ENCODE measurements at places on chromosomes 5 and 9. TPM values are rescaled to one million over a fixed set of nuclear protein-coding genes. Genes with fewer than 3 reads are reported as not detected.

DNA sequence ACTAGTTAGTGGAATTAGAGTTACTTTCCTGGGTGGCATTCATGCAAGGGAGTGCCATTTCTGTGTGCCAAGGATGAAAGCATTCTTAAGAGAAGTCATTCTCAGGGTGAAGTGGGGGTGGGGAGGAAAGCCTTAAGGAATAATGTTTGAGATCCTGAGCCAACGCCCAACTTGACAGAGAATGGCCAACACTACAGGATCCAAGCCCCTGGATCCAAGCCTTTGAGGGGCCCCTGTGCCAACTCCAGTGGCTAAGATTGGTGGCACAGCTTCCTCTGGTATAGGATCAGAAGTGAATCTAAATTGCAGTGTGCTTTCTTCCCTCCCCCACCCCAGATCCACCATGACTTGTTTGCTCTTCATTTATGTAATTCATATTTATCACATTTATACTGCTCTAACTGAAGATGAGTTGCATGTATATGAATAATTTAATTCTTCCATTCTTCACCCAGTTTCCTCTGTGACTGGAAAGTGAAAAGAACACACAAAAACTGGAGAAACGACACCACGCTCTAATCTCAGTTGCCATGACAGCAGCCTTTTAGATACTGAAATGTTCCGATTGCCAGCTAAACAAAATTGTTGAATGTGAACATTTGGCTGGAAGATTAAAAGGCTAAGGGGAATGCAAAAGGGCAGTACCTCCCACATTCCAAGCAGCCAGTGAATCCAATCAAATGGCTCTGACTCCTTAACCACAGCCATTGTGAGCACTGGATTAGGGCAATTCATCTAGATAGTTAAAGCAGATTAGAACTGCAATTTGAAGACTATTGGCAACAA lies 4.5 kb downstream of the ZNF608 start:
- ATAC-seq = peak; percentile 46

DNA sequence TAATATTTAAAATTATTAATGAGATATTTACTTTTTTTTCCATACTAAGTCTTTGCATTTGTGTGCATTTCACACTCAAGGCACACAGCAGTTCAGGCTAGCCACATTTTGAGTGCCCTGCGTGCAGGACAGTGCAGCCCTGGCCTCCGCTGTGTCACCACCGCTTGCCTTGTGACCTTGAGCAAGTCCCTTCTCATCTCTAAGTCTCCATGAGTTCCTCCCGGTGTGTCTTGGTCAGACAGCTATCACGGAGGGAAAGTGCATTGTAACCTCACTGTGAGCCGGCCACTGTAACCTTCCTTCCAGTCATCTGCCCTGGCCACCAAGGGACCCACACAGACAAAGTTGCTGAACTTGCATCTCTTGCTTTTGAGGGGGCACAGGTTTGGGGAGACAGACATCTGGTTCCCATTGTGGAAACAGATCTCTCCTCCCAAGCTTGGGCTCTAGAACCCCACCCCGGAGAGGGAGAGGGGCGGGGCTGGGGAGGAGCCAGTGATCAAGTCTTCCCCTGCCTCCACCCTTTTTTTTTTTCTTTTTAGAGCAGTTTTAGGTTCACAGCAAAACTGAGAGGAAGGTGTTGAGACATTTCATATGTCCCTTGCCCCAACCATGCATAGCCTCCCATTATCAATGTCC lies 96.8 kb downstream of the C9orf50 start:
- ATAC-seq = peak; percentile 19

The DAPK1 gene
- total RNA-seq = 52.9 TPM

DNA sequence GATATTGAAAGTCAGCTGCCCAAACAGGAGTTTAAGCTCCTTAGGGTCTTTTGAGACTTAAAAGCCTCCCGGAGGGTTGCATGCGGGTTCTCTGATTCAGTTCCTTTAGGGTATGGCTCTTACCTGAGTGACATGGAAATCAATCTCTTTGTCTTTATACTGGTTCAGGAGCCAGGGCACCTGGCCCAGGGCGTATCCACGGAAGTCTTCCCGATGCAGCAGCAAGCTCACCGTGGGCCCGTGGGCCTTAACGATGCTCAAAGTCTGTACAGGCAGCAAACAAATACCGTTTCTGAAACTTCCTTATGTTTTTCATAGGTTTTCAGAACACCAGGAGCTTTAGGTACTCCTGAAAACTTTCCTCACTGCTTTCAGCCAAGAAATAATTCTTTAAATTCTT lies 13.2 kb downstream of the MROH2B start:
- ATAC-seq = no peak

GRCh38 chr5:136296846-136297245 lies 68.5 kb downstream of the TRPC7 start:
- no peak for ATAC-seq

- no peak for ATAC-seq
Measured at GRCh38 chr9:99623780-99624364, 197.8 kb upstream of the NR4A3 start.

DNA sequence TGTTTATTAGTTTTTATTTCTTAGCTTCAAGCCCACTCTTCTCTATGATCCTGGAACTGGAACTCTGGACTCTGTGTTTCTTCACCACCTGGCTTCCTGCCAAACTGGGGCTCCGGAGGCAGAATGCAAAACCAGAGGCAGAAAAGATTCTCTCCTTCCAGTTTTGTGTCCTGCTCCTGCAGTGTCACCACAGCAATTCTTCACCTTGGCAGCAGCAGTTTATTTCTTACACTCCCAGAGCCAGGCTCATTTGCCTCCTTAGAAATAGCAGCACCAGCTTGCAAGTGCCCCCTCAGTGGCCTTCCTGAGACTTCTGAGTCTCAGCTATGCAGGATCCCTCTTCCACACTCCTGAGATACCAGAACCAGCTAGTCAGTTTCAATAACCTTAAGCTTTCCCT lies 26.7 kb upstream of the CAMK4 start:
- peak; percentile 96 for ATAC-seq

- no peak for ATAC-seq
Measured at GRCh38 chr5:98962587-98962986, 33.8 kb upstream of the CHD1 start.

- no peak for ATAC-seq
Measured at GRCh38 chr5:15762668-15763067, 262.7 kb downstream of the FBXL7 start.

DNA sequence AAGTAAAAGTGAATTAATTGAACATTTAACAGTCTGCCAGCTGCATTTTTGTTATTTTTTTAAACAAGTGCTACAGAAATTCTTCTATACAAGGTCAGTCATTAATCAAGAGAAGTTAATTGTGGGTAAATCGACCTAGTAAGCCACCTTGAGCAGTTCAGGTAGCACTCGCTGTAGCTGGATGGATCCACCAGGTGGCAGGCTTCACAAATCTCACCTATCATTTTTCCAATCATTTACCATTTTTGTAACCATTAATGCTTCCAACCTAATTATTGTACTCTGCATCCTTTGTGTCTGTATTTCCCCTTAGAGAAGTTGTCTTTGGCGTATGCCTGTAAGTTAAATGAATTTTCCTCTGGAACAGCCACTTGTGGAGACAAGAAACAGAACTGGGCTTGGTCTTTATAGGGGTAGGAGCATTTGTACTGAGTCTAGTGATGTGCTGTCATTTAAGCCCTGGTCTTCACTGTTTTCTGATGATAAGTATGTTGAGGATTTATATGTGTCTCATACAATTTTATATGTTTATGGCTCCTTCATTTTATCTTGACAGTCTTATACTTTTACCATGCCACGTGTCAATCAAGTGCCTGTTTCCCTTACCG lies 39.5 kb downstream of the CD180 start:
- ATAC-seq = no peak

- no peak for ATAC-seq
Measured at GRCh38 chr9:28805197-28805596, 1231.9 kb upstream of the C9orf72 start.

The FNIP1 gene
- 35.8 TPM for total RNA-seq

GRCh38 chr9:13556656-13557055 lies 277.2 kb upstream of the MPDZ start:
- ATAC-seq = no peak

The TAF11L8 gene
- total RNA-seq = not detected

GRCh38 chr5:107563959-107564544 lies 106.7 kb downstream of the EFNA5 start:
- peak; percentile 97 for ATAC-seq

DNA sequence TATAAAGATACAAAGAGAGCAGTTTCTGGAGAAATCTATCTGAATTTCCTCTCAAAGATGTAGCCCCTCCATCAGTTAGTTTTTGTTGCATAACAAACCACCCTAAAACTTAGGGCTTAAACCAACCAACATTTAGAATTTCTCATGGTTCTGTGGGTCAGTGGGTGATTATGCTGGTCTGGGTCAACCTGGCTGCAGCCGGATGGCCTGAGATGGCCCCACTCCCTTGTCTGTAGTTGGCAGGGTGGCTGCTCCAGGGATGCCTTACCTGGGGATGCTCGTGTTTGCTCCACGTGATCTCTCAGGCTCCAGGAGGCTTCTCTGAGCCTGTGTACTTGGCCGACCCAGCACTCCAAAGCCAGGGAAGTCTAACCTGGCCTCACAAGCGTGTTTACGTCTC lies 139.3 kb downstream of the MVB12B start:
- ATAC-seq = no peak

GRCh38 chr5:68057191-68057590 lies 158.4 kb upstream of the PIK3R1 start:
- no peak for ATAC-seq

- ATAC-seq = no peak
Measured at GRCh38 chr9:132319421-132320110, 35.2 kb downstream of the SETX start.

GRCh38 chr9:87500491-87501270 lies 3.0 kb downstream of the DAPK1 start:
- no peak for ATAC-seq

- peak; percentile 6 for ATAC-seq
Measured at GRCh38 chr5:14440223-14440581, 141.4 kb upstream of the OTULINL start.

The NUTM2G gene
- total RNA-seq = 1.4 TPM

The PTGES gene
- total RNA-seq = 1.8 TPM

DNA sequence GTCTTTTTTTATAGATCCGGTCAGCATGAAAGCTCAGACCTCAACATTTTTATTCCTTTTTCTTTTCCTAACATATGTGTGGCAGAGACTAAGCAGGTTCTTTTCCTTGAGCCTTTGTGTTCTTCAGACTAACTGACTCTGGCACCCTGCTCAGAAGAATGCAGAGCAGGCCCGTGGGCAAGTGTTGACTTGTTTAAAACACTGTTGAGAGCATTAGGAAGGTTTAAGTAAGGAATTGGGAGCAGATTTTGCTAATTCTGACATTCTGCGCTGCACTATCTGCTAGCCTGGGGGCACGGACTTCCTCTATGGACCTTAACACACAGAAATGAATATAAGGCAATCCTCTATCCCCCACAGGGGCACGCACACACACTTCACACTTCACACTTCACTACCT lies 182.5 kb upstream of the PIK3R1 start:
- no peak for ATAC-seq

GRCh38 chr5:111901296-111901695 lies 144.3 kb upstream of the NREP start:
- no peak for ATAC-seq

DNA sequence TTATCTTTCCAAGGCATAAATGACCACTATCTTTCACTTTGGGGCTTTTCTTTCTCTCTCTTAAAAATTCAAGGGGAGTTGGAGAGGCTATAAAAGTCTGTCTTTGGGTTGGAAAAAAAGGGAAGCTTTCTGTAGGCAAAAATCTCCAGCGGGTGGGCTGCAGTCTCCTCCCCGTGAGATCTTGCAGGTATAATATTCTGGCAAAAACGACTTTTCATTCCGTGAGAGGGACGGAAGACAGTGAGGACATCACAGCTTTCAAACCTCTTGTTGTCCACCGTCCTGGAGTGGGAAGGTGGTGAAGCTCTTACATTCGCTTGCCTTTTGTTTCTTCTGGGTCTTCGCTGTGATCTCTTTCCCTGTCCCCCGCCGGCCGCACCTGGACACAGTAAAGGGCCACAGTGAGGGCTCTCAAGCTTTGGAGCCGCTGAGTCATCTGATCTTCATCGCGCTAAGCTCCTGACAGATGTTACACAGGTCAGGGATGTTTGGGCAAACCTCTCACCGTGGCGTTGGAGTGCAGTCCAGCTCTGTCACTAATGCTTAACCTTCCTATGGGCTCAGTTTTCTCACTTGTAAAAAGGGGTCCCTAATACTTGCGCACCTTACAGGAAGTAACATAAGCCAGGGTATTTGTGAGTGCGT lies 61.9 kb upstream of the MEGF10 start:
- no peak for ATAC-seq

GRCh38 chr5:135246923-135247795 lies 151.9 kb downstream of the MACROH2A1 start:
- ATAC-seq = peak; percentile 82

GRCh38 chr9:37198039-37198729 lies 77.8 kb downstream of the ZCCHC7 start:
- ATAC-seq = no peak

- no peak for ATAC-seq
Measured at GRCh38 chr5:83085106-83085505, 7.8 kb downstream of the XRCC4 start.

GRCh38 chr5:112914584-112914983 lies 7.4 kb downstream of the REEP5 start:
- no peak for ATAC-seq

- ATAC-seq = no peak
Measured at GRCh38 chr5:112646139-112646936, 91.3 kb upstream of the APC start.

The IL13 gene
- not detected for total RNA-seq

DNA sequence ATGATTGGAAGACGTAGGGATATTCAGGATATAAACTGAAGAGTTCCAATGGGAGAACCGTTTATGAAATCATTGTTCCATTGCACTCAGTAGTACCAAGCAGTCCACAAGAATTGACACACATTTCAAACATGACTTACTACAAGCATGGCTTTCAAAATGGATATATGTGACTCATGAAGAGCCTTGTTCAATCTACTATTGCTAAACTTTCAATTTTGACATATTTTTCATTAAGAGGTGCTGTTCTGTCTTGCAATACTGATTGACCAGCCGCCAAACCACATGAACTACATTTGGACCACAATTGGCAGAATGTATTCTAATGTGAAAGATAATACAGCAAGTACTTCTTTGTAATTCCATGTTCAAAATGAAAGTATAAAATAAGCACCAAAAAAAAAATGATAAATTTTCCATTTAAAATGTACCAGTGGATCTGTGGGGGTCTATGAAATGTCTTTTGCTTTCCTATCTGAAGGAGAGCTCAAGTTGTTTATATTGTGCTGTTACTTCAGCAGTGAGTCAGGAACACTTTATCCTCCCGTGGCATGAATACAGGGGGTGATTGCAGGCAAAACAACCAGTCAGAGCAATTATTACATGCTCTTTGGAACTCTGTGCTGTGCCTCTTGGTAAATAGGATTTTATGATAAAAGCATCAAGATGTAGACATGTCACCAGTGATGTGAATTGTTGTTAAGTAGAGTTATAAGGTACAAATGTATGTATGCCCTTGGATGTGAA lies 366.0 kb downstream of the ARRDC3 start:
- peak; percentile 45 for ATAC-seq

GRCh38 chr5:171840711-171841522 lies 55.3 kb downstream of the SMIM23 start:
- no peak for ATAC-seq

The ANXA1 gene
- 0.32 TPM for total RNA-seq

The ZDHHC21 gene
- 12.5 TPM for total RNA-seq

- ATAC-seq = no peak
Measured at GRCh38 chr9:131752231-131752884, 12.5 kb upstream of the RAPGEF1 start.
